ENCODE measurements at places on chromosomes 7 and 10. TPM values are rescaled to one million over a fixed set of nuclear protein-coding genes. Genes with fewer than 3 reads are reported as not detected.

DNA sequence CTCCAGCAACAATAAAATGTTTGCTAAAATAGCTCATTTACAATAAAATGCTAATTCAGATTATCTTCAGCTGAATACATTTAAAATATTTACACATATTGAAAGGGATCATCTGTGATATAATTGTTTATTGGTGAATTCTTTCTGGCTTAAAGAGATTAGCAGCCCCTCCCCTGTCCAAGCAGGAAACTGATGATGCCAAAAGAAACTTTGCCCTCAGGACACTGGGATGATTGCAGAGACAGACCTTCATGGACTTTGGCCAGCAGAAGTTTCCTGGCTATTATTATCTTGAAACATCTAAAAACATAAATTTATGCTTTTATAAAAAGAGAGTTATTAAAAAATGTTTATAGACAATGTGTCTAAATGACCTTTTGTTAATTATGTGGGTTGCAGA lies 764.9 kb upstream of the MBL2 start:
- no peak for DNase-seq

DNA sequence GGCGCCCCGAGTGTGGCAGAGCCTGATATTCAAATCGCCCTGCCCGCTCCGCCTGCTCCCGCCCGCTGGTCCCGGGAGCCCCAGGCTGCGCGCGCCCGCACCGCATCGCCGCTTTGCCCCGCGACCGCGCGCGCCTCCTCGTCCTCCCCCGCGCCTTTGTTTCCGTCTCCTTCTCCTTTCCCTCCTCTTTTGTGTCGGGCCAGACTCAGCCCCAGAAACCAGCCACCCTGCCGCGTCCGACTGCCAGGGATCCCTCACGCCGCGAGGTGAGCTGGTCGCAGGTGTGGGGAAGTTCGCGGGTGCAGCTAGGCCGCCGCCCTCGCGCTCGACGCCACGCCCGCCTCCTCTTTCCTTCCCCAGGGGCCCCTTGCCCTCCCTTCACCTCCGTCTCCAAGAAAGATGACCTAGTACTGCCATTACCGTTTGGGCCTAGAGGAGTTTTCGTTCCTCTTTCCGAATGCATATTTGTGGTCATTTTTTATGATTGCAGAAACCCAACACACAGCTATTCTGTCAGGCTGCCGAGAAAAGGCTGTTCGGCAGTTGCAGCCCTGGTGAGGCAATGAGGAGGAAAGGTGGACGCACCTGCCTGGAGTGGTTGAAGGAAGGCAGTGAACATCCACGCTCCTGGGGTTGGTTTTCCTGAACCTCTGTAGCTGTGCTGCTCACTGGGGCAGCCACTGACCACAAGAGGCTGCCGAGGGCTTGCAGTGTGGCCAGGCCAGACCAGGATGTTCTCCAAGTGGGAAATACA lies 107.3 kb downstream of the SNX10 start:
- DNase-seq, result peak; percentile 80

DNA sequence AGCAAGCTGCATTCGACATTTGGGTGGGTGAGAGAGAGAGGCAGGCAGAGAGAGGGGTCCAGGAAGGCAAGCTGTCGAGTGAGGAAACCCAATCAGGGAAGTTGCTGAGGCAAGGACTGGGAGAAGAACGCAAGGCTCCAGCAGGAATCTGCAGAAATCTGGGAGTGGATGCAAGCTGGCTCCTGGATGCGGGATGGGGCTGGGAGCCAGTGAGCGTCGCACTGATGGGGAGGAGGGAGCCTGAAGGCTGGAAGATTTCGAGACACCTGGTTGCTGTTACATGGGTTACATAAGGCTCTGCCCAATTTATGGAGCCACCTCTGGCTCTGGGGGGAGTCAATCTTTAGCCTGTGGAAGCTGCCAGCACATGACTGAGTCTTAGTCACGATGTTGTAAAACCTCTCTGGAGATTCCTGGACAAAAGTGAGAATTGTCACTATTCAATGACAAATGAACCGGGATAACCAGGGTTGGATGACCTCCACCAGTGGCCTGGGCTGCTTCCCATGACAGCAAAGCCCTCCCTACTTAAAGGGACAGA lies 51.1 kb upstream of the ADRB1 start:
- no peak for DNase-seq

IL6 gene
- not detected for polyA plus RNA-seq

STEAP1 gene
- polyA plus RNA-seq, result 14.0 TPM

GLI3 gene
- 13.3 TPM for polyA plus RNA-seq
